ENCODE measurements at places on chromosomes 5 and 9.

DNA sequence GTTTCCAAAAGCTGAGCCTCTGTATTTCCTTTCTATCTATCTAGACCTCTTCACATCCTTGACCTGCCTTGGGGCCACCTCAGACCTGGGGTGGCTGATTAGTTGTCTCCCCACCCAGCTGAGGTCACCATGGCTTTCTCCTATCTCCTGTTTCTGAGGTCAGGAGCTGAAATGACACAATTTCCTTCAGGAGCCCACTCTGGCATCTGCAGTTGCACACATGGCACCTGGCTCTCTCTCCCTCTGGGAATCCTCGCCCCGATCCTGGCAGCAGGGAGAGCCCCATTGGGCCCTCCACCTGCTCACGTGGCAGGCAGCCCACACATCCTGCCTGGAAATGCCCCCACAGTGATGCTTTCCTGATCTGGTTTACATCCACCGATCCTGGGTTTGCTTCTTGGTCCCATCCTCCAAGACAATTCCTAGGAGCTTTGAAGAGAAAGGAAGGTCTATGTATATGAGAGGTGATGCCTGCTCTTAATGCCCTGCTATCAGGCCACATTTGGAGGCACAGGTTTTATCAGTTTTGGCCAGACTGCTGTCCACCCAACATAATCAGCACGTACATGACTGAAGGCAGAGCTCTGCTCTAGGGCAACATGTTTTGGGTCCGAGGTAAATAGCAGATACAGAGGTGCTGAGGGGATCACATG lies 53.7 kb downstream of the MARCHF3 start:
- no peak for DNase-seq

GRCh38 chr9:90598191-90598590 lies 44.4 kb downstream of the DIRAS2 start:
- DNase-seq, result no peak

DNA sequence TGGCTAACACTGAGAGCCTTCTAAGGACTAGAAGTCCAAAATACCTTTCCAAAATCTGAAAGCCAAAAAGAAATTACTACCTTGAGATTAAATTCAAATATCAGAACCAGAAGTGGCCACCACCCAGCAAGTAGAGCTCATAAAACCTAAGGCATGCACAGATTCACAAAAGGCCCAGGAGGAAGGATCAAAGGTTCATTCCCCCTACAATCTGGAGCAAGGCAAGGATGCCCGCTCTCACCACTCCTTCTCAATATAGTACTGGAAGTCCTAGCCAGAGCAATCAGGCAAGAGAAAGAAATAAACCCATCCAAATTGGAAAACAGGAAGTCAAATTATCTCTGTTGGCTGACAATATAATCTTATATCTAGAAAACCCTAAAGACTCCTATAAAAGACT lies 6.0 kb downstream of the RASEF start:
- no peak for DNase-seq

DNA sequence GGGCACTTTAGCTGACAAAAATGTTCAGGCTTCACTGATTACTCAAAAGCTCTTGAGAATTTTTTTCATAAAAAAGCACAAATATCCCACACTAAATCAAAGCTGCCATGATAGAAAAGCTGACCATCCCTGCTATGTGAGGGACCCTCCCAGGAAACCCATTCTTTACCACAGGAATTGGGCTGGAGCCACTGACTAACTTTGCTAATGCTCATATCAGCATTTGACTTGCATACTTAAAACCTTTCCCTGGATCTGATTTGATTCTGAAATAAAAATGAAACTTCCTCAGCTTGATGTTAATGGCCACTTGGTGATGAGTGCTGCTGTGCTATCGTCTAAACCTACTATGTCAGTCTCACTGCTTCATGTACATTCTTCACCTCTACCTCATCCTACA lies 243.6 kb downstream of the PRELID2 start:
- DNase-seq, result no peak

GRCh38 chr5:168675883-168676408 lies 96.8 kb upstream of the PANK3 start:
- no peak for DNase-seq

GRCh38 chr5:74888117-74888516 lies 21.9 kb upstream of the FAM169A start:
- DNase-seq, result no peak

DNA sequence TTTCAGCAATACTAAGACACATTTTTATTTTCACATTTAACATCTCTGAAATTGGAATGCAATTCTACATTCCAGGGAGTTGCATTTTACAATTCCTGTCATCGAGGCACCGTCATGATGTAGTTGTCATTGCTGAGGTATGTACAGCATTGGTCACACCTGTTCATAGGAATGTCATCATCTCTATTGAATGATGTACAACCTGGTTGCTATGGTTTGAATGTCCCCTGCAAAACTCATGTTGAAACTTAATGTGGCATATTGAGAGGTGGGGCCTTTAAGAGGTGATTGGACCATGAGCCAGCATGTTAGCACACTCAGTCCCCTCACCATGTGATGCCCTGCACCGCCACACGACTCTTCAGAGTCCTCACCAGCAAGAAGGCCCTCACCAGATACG lies 103.1 kb downstream of the CEMIP2 start:
- DNase-seq, result no peak

Measured in effector memory CD8-positive, alpha-beta T cell (primary cell).